ENCODE measurements at places on chromosomes 5 and 9.
A peak's percentile ranks its signal among the peaks of the same experiment; 100 is the strongest.

DNA sequence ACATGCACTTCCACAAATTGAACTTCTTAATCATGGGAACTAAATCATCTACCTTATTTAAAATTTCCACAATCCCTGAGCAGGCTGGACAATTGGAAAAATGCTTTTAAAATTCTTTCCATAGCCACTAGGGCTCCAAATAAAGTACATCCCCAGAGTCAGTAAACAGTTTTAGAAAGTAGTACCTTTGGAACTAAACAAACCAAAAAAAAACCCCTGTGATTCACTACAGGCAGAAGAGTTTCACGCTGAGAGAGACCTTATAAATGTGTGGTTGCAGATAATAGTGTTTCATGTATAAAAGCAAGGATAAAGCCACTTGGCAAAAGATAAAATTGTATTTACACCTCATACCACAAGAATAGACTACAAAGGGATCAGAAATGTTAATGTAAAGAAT lies 11.8 kb upstream of the HMGCR start:
- DNase-seq = no peak

DNA sequence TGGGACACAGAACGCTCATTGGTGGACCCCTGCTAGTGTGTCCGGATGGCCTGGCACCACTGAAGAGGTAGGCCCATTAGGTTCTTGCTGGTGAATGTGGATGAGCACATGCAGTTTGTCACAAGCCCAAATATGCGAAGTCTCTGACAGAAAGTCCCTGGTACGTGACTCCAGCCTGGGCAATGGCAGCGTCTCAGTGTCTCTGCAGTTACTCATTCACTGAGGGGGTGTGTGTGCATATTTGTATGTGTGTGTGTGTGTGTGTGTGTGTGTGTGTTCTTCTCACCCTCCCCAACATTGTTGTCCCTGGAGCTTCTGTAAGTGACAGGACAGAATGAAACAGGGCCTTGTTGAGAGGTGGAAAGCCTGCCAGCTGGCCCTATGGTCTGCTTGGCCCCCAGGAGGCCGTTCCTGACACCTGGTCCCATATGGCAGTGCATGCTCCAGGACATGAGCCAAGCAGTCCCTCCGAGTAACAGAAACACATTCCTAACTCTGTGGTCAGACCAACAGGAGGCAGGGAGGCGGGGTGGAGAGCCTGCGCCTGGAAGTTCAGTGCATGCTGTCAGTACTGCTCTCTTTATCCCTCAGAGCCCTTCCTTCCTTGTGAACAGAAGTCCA lies 169.9 kb downstream of the SLC28A3 start:
- DNase-seq = peak; percentile 94

GRCh38 chr9:123860603-123861002 lies 69.3 kb downstream of the DENND1A start:
- DNase-seq = no peak

GRCh38 chr5:174411479-174411819 lies 312.9 kb upstream of the MSX2 start:
- DNase-seq = no peak

DNA sequence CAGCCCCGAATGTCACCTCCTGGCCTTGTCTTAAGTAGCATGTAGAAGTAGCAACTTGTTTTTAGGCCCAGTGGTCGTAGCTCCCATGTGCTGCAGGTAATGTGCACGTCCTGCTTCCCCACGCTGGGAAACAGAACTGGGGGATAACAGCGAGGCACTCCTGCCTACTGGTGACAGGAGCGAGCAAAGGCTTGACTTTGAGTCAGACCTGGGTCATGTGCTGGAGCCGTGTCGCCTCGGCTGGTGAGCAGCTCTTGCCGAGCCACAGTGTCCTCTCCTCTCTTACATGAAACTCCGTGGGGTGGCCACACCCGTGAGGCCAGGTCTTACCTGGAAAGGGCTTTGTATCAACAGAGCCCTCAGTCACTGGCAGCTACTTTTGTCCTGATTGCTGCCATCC lies 17.5 kb upstream of the POMT1 start:
- DNase-seq = no peak

- DNase-seq = peak; percentile 76
These were observed 9.2 kb upstream of the PHYHD1 start for GRCh38 chr9:128911529-128912035.

DNA sequence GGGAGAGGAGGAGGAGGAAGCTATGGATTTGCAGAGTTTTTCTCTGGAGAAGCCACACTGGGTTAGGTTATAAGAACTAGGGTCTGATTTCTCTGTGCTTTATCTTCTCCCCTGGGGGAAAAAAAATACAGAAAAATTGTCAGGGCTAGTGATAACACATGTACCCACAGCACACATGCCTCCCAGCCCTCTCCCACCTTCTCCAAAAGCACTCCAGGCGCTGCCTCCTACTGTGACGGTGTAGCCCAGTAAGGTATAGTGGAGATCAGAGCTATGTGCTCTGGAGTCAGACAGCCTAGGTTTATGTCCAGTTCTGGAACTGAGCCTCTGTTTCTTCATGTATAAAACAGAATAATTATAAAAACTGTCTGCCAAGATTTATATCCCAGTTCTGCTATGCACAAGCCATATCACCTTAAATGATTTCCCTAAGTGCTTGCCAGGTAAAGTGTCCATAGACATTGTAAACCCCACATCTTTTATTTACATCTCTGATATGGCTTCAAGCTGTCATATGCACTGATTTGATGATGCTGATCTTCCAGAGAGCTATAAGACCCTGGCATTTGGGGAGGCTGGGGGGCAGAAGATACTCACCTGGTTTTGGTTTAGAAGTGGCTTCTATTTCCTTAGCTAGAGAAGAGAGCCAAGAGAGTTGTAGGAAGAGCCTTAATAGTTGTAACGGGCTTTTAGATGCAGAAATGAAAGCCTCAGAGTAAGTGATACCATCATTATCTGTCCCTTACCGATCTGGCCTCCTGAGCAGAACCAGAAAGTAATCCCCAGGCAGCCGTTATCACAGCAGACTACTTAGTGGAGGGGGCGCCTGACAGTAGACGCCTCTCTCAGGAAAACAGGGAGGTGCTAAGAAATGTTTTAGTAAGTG lies 7.6 kb downstream of the SLC1A3 start:
- DNase-seq = no peak

DNA sequence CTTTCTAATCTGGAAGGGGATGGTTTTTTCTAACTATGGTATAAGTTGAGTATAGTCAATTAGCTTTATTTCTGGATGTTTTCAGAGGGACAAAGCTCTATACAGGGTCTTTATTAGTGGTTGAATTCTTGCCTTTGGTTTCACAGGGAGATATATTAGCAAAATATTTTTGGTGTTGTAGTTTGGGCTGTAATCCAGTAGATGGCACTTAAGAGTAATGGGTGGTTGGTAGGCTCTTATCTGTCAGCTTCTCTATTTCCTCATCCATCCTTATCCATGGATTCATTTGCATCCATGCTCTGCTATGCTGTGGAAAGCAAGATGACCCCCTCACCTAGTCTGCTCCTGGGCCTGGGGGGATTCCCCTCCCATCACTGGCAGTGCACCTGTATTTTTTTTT lies 363.6 kb upstream of the CYLC2 start:
- no peak for DNase-seq

Measured in MG63 (cell line).